MCF 10A (cell line): ENCODE measurements at places on chromosomes 3 and 15.

DNA sequence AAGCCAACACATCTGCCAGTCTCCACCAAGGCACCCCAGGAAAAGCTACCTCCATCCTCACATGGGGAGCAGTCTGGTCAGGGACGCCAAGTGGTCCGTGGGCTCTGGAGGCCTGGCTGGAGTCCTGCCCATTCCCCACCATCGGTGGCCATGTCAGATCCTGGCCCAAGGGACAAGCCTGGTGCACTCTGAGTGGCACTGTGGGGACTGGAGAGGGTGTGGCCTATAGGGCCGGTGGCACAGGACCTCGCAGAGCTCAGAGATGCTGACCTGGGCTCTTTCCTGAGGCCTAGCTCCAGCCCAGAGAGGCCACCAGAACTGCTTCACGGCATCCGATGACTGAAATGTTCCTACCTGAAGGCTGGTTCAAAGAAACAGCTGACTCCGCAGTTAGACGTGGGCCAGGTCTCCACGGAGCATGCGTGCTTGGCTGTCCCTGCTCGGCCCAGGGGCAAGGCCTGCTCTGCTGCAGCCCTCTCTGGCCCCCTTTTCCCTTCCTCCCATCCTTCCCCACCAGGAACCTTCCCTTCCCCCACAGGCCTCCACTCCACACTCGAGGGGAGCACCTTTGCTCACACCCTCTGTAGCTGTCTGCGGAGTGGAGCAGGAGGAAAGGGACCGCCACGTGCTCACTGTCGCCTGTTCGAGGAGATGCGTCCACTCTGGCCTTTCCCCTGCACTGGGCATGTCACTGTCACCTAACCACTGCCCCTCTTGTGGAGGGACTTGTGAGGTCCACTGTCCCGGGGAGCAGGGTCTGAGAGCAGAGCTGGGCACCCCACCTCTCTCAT lies 119.3 kb downstream of the CHSY1 start:
- DNase-seq: no peak

DNA sequence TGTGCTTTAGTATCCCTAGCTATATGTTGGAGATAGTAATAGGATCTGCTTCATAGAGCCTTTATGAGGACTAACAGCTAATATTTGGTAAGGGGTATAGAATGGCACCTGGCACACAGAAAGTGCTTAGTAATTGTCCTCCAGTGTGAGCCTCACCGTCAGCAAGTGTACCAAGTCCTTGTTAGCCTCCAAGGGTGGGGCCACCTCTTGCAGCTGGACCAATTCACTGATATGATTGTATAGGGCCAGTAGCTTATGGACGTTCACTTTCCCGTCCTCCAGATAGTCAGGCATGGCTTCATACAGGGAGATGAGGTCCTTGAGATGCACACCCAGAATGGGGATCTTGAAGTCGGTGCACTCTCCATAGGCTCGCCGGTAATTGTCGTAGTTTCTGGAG lies 53.6 kb downstream of the FAM98B start:
- DNase-seq: no peak

DNA sequence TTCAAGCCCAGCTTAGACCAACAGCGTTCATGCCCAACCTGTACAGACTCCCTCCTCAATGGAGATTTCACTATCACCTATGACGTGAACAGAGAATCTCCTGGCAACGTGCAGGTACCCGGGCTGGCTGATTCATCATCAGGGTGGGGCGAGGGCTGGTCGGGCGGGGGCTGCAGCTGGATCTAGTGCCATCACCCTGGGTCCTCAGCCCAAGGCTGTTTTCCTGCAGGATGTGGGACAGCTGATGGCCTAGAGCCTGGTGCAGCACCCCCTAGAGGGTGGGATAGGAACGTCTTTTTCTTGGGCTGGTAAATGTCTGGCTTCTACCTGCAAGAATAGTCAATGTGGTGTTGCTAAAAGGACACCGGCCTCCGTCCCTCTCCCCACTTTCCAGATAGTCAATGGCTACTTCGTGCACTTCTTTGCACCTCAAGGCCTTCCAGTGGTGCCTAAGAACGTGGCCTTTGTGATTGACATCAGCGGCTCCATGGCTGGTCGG lies 4.4 kb downstream of the ITIH3 start:
- DNase-seq: peak; percentile 68

GRCh38 chr3:128067489-128067888 lies 15.3 kb downstream of the SEC61A1 start:
- DNase-seq: no peak

- DNase-seq: no peak
Observed at GRCh38 chr15:39807791-39808190, 25.1 kb upstream of the FSIP1 start.

DNA sequence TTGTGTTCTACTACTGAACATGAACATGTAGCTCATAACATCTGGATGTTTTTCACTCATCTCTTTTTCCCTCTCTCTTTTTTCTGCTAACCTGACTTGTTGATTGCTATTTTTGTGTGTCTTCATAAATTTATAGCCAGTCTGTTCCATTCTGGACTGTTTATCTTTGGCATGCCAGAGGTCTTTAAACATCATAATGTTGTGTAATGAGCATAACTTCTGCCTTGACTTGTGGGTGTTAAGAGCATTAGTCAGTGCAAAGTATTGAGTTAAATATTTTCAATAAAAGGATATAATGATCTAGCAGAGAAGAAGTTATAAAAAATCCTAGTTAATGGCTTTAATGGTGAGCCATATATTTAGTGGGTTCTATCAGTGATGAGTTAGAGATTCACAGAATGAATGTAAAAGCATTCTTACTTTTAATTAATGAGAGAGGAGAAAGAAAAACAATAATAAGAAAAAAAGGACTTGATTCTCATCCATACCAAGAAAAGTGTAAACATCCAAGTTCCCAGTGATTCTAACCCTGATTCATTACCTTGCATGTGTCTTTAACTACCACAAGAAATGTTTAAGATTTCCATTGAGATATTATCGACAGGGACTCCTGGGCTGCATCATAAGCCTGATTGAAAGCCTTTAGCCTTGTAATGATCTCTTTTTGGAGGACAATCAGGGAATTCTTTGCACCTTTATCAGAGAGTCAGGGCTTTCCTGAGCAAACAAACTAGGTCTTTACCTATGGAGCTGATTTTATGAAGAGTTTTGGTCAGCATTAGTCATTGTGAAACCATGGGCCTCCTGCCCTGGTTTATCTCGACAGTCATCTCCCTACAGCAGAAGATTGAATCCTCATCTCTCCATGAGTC lies 22.9 kb downstream of the MITF start:
- DNase-seq: peak; percentile 56

- DNase-seq: no peak
Observed at GRCh38 chr3:13236557-13237173, 163.4 kb upstream of the IQSEC1 start.

- DNase-seq: no peak
Observed at GRCh38 chr15:52343831-52344230, 48.2 kb upstream of the MYO5C start.

- DNase-seq: no peak
Observed at GRCh38 chr3:37030588-37030987, 37.3 kb downstream of the MLH1 start.

GRCh38 chr3:55885721-55886120 lies 398.6 kb upstream of the WNT5A start:
- DNase-seq: peak; percentile 90

- peak; percentile 24 for DNase-seq
Observed at GRCh38 chr3:57892423-57892822, 115.8 kb upstream of the FLNB start.

DNA sequence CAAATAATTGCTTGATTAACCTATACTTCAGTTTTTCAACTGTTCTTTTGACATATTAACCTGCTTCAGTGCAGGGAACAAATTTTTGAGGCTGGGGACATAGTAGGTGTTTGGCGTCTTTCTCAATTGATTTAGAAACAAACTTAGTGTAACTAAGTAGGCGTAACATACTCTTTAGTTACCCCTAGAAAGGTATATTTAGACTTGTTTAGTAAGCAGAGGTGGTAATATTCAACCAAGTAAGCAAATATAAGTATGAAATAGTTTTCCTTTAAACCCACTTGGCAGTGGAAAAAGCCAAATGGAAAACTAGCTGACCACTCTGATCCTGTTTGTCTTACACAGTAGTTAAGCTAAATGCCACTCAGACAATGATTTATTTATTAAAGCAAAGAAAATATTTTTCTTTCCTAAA lies 113.2 kb downstream of the MBNL1 start:
- no peak for DNase-seq

DNA sequence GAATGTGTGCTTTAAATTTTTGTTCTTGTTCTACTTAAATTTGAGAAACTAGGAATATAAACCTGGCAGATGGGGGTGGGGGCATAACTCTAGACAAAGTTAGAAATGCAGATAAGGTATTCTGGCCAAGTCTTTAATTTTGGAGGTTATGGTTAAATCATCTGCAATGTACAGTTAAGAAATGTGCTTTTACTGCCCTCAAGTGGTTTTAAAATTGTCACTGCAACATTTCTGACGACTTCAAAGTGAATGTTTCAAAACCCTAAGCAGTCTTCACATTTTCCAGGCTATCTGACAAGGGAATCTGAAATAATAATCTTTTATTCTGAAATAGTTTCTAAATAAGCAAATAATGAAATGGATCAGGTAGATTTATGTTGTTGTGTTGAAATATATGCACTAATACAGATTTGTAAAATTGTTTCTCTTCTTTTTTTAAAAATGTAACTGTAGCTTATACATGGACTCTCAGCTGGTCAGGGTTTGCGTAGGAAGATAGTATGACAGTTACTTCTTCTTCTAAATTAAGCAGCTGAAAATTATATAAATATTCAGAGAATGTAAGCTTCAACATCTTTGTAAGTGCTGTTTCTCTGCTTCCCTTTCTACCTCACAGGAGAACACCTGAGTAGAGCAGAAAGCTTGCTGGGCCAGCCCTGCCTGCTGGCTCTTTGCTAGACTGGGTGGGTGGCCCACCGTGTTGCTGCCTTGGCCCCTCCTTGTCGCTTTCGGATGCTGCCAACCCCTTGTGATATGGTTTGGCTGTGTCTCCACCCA lies 45.0 kb downstream of the SUCNR1 start:
- peak; percentile 50 for DNase-seq

- DNase-seq: no peak
Observed at GRCh38 chr3:141986548-141987107, 110.2 kb downstream of the ATP1B3 start.

DNA sequence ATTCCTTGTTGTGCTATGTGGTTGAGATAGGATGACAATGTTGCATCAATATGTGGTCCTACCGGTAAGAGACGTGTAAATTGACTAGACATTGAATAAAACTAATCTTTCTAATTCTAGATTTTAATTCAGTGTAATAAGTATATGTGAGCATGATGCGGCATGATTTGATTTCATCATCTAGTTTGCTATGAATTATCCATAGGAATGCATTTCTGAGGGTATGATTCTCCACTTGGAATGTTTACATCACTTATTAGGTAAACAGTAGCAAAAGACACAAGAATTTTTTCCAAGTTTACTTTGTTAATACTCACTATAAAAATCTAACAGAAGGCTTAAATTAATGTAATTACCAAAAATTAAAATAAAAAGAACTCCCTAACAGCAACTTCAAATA lies 353.5 kb downstream of the CADM2 start:
- no peak for DNase-seq

DNA sequence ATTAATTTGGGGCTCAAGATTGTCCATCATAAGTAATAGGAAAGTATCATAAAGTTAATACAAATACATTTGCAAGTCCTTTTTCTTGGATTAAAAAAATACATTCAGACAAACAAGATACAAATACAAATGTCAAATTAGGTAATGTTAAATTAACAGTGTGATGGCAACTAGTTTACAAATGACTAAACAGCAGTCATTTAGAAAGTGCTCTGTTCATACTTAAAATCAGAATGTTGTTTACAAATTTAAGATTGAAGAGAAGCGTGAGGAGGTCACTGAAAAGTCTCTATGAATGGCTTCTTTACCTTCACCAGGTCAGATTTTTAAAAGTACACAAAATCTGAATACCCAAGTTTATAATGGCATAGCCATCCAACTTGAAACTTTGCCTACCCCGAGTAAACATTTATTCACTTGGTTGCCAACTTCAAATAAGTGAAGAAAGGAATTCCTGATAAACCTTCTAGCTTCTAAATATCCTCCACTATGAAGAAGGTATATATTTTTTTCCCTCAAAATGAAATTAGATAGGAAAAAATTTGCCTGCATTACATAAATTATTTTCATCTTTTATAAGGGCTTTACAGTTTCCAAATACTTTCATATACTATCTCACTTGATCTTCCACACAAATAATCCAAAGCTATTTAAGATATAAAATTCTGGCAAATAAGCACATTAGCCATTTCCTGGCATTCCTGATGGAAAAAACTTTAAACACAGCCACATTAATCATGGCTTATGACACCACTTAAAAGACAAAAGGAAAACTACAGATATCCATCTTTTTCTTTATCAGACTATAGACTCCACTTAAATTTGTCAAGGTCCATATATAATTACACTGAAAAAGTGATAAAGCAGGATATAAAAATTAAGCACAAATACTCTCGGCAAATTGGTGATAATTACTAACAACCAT lies 11.5 kb upstream of the NEK10 start:
- DNase-seq: no peak

GRCh38 chr15:62419192-62419591 lies 254.1 kb upstream of the C2CD4B start:
- no peak for DNase-seq

GRCh38 chr15:70524470-70524869 lies 238.9 kb downstream of the UACA start:
- no peak for DNase-seq

GRCh38 chr3:38260474-38260873 lies 5.1 kb upstream of the SLC22A13 start:
- no peak for DNase-seq

- DNase-seq: no peak
Observed at GRCh38 chr3:19399356-19399755, 251.0 kb downstream of the KCNH8 start.

- DNase-seq: no peak
Observed at GRCh38 chr15:98363955-98364354, 284.4 kb upstream of the IGF1R start.

- DNase-seq: no peak
Observed at GRCh38 chr3:108085810-108086350, 5.0 kb downstream of the CD47 start.

GRCh38 chr3:61724183-61724582 lies 162.8 kb downstream of the PTPRG start:
- no peak for DNase-seq

- DNase-seq: peak; percentile 68
Observed at GRCh38 chr15:40909662-40910630, 15.7 kb downstream of the VPS18 start.

DNA sequence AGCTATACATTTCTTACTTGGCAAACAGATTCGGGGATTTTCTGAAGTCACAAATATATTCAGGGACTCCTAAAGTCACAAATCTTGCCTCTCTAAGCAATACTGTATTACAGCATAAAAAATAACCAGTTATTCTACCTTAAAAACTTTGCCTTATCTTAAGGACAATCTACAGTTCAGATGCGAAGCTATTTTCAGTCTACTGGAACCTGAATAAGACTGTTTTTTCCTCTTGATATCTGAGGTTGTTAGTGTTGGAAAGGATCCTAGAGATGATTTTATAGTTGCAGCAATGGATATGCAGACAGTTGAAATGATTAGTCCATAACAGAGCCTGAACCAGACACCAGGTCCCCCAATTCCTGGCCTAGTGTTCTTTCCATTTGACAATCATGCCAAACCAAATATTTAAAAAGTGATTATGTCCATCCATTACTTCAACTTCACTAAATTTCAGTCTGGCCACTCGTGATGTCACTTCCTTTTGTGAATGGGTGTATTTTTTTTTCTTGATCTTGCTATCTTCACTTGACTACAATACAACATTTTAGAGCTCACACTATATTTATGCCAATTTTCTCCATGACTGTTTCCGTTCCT lies 1.8 kb downstream of the HDGFL3 start:
- DNase-seq: peak; percentile 49
